Inflammatory macrophage treated with lipopolysaccharide for 1 hour (primary cell): ENCODE measurements at places on chromosomes 2 and 18.
A peak's percentile ranks its signal among the peaks of the same experiment; 100 is the strongest.

DNA sequence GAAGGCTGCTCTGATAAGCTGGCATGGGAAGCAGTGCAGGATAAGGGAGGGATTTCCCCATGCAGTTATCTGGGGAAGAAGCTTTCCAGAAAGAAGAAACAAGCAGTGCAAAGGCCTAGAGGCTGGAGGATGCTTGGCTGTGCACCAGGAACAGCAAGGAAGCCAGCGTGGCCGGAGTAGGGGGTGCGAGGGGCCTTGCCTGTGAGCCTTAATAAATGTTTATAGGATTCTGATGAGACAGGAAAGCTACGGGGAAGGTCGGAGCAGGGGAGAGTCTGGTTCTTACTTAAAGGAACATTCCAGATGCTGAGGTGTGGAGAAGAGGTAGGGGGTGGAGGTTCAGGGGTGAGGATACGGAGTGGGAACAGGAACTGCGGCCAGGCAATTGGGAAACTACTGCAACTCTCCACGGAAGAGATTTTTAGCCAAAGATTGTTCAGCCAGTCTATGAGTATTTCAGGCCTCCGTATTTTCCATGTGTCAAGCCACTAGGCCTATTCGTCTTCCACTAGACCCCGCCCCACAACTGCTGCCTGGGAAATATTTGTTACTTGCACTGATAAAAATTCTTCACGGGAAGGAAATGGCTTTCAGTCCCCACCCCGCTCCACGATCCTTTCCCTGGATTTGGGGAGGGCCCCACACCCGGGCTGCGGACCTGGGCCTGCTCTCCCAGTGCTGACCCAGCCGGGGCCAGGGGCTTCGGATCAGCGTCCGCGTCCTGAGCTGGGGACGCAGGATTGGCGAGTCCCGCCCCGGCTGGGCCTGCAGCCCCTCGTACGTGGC, 516 bp downstream of the EIF2AK2 start:
- DNase-seq: peak; percentile 19

GRCh38 chr18:46433121-46433826, 223.7 kb downstream of the LOXHD1 start:
- no peak for DNase-seq

DNA sequence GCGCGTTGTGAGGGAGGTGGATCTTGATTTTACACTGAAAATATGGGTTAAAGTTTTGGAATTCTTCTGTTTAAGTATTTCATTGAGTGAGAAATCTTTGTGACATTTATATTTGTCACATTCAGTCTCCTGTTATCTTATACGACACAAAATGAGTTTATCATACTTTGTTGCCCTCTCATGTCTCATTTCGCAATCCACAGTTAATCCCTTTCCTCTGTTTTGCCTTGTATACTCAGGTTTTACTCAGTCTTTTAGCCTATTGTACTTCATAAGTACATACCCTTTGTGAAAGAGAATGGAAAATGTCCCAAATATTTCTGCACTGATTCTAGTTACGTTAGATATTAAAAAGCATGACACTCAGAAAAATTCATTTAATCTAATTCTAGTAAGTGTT, 142.7 kb downstream of the ATP9B start:
- DNase-seq: no peak

GRCh38 chr2:153864022-153864421, 7.7 kb upstream of the GALNT13 start:
- DNase-seq: no peak

DNA sequence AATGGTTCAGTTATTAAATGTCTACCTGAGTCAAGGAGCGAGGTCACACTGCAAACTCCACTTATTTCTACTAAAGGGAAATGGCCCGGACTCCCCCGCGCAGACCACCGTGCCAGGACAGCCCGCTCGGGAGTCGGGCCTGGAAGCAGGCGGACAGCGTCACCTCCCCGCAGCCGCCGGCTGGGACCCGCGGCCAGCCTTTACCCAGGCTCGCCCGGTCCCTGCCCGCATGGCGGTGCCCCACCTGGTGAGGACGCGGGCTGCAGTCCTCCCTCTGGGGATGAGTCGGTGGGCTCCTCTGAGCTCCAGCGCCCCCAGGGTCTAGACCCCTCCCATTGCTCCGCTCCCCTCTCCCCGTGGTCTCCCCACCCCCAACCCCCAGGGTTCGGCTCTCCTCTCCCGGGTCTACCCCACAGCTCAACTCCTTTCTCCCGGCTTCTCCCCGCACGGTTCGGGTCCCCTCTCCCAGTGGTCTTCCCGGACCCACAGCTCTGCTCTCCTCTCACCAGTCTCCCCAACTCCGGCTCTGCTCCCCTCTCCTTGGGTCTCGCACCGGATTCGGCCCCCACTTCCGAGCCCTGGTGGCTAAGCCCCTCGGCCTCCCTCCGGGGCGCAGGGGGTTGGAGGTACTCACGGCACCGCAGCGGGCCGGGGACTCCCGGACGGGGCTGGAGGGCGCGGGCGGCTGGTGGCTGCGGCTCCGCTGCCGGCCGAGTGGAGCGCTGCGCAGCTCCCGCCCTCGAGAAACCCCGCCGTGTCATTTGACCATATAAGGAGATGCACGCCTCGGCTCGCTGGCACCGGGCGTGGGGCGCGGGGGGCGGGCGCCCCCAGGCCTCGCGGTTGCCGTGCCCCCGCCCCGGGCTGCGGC, at the start of gene FHL2:
Gene FHL2, minus strand, starts transcription at position 716 of the 871 bp plus-strand sequence. CDS start 12,535 bp downstream, outside the sequence.
- peak; percentile 48 for DNase-seq

- peak; percentile 64 for DNase-seq
These were observed 37.4 kb downstream of the EPAS1 start for GRCh38 chr2:46334389-46335271.

GRCh38 chr2:227163998-227164762, at the start of the genes COL4A3 and COL4A4:
COL4A3 (plus strand) TSS chr2:227164624; CDS start chr2:227164727, 103 bp downstream.
COL4A4 (minus strand) TSS chr2:227164205; CDS start chr2:227147483, 16,722 bp downstream.
- no peak for DNase-seq

GRCh38 chr2:241357531-241357930, 1.4 kb downstream of the FARP2 start:
- DNase-seq: no peak

DNA sequence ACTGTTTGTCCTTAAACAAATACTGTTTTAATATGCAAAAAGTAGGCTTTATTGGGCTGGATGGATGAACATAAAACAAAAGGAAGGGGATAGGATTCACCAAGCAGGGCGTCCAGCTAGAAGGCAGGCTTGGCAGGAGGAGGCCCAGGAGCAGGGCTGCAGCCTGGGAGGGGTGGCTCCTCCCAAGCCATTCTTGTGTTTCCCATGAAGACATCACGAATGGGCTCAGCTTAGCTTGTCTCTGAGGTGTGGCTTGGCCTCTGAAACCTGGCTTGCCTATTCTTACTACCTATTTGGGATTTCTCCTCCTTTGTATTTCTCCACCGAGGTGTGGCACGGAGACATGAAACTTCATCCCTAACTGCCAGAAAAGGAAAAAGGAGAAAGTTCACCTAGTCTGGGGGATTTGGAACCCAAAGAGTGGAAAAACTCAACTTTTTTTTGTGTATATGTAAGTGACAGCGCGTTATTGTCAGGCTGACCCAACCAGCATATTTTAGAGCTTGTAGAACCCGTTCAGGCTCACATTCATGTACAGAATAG, 481.9 kb upstream of the SPRED2 start:
- DNase-seq: no peak

DNA sequence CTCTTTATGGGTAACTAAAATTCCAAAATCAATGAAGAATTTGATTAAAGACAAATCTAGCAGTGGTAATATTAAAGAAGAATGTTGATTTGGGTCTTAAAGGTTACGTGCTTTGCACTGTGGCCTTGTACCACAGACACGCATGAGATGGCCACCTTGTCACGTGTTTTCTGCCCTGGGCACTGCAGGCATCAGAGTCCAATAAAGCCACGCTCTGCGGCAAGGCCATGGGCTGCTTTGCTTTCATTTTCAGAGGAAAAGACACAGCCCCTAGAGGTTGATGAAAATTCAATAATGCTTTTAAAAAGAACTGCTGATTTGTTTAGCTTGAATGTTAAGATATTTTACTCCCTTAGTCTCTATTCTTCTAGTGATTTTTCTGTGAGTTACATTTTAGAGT, 30.4 kb downstream of the AOX1 start:
- peak; percentile 22 for DNase-seq

DNA sequence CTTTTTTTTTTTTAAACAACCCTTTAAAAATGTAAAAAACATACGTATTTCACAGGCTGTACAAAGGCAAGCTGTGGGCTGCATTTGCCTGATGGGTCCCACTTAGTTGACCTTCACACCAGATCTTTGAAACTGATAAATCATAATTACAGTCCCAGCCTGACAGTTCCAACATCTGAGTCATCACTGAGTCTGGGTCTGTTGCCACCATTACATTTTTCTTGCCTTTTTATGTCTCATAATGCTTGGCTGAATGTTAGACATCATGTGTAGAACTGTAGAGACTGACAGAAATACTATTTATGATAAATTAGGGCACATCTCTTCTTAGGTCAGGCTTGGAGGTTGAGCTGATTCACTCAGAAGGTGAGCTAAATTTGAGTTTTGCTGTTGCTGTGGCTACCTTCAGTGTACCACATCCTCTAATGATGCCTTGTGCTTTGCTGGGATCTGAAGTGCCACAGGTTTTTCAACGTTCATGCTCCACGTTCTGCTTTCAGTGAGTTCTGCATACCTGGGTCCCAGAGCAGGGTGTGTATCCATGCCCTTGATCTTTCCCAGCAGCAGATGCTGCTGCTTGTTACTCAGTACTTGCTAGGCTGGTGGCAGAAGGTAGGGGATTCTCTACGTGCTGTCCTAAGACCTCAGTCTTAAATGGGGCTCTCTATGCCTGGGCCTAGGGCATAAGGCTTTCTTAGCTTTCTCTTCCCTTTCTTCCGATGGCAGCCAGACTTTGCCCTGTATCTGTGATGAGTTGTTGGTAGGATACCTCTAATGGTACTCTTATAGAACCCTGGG, 160.6 kb upstream of the SMAD7 start:
- no peak for DNase-seq

DNA sequence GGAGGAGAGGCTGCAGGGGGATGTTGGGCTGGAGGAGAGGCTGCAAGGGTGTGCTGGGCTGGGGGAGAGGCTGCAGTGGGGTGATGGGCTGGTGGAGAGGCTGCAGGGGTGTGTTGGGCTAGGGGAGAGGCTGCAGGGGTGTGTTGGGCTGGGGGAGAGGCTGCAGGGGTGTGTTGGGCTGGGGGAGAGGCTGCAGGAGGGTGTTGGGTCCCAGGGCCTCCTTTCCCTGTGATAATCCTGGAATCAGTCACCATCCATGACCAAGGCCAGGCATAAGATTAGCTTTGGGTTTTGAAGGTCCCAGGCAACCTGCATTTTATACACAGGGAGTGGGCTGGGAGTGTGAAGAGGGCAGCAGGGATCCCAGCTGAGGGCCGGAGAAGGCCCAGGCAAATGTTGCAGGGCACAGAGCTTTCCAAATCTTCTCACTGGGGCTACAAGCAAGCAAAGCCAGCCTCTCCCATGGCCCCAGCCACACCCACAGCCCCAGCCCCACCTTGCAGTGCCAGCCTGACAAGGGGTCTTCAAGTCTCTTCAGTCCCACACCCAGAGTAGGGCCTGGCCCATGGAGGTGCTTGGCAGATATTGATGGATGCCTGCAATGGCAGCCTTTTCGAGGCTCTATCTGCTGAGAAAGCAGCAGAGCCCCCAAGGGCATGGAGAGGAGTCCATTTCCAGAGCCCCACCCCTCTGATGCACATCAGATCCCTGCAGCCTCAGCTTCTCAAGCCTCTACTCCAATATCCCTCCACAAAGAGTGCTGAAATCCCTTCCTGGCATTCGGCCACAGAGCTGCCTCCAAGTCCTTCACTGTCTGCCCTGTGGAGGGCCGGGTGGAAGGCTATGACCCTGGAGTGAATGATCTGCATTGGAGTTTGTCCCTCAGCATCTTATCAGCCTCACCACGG, 50.3 kb upstream of the GLI2 start:
- DNase-seq: no peak

DNA sequence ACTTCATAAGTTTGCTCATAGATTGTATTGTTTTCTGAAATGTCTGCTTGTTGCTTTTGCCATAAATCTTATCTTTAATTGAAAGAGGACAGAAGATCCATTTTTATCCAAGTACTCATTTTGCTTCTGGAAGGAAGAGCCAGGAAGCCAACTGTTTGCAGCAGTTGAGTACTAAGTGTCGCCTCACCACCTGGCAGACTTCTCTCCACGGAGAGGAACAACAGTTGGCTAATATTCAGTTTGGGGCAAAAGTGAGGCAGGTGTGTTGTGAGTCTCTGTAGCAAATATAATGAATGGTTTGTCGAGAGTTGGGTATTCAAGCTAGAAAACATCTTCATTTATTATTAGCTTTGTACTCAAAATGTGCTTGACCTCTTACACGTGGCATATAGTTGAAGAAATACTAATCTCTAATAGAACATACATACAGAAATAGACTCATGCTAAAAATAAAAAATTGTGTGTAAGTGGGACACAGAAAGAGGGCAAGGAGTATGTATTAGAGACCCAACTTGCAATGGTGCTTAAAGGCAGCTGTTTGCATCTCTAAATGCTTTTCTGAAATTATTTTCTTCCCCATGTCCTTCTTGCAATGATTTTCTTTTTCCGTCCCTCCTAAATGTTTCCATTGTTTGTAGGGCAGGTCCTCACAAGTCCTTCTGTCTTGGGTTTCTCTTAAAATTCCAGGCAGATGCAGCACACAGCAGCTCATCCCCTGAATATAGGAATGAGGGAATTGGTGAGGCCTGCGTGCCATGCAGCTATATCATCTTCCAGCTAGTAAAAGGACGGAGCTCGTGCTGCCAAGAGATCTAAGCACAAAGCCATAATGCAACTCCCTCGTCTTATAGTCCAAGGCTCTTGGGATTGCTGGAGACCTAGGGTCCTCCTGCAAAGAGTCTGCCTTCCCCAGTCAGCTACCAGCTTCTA, 44.8 kb upstream of the MAP3K20 start:
- DNase-seq: no peak

- no peak for DNase-seq
These were observed 41.0 kb downstream of the HPCAL1 start for GRCh38 chr2:10343658-10344057.

DNA sequence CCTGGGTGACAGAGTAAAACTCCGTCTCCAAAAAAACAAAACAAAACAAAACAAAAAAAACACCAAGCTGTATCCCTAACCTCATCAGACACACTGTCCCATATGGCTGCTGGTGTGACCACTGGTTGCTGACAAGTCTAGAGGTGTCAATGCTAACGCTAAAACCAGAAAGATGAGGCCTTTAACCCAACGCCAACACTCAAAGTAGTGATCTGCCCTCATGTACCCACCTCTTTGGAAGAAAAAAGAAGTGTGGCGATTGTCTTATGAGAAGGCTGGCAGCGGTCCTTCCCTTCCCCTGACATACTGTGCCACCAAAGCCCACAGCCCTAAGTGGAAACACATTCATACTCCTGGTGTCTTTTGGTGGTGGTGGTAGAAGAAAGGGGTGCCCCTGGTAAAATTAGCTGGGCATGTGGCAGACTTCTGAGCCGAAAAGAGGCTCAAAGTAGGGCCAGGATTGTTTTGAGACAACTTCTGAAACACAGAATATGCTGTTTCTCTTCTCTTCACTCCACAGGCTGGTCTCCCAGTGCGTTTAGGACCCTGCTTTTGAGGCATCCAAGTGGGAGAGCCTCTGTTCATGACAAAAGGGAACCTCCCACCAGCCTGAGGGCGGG, 9.8 kb downstream of the SERTAD2 start:
- DNase-seq: no peak

GRCh38 chr2:104851291-104852089, 2.4 kb upstream of the POU3F3 start:
- no peak for DNase-seq

GRCh38 chr2:152632736-152633135, 84.5 kb downstream of the PRPF40A start:
- DNase-seq: no peak
